ENCODE measurements at places on chromosomes 3 and 15. TPM values are rescaled to one million over a fixed set of nuclear protein-coding genes. Genes with fewer than 3 reads are reported as not detected.

Gene CLDN16
- polyA plus RNA-seq = not detected

DNA sequence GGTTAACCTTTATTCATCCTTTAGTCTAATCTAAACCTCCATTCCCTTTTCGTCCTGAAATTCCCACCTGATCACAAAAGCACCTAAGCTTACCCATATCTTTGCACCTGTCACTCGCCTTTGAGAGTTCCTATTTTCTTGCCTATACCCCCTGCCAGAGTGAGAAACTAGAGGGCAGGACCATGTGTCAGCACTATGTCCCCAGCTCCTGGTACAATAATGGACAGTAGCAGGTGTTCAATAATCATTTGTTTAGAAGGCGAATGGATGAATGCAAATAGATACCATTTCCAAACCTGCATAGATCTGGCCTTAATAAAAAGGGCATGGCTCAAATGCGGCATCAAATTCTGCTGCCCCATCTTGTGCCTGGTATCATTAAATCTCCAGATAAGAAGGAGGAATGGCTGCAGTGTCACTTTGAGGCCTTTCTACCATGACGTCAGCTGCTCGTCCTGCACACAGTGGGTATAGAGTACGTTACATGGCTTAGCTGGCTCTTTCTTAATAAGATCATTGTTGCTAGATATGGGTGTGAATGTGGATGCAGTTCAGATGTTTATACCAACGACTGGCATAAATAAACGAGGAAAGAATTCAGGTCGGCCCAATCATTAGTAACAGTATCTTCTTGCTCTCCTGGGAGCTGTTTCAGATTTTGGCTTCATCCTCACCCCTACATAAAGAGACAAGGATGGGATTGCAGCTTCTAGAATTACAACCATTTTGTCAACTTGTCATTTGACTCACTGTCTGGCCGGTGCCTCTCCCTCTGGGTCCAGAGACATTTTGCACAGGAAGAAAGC, 148.7 kb downstream of the RORA start:
- DNase-seq = no peak

DNA sequence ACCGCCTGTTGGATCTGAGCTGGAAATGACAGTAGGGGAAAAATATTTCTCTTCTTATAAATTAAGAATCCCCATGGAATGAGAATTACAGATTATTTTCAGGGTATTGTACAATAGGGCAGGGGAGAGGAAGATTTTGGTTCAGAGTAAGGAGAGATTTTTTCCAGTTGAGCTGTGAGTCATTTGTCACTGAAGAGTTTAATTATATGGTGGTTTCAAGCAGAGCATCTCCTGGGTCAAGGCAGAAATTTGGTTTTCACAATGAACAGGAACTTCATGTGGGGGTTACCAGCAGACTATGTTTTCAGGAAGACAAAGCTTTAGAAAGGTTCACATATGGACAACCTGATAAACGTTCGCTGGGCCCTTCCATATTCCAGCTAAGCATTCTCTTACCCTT, 182.8 kb upstream of the NR2E3 start:
- no peak for DNase-seq

Gene RPP14
- 2.7 TPM for polyA plus RNA-seq

Gene RTP4
- polyA plus RNA-seq = 8.8 TPM

GRCh38 chr3:142275856-142276255, 50.5 kb upstream of the GK5 start:
- DNase-seq = no peak

- peak; percentile 42 for DNase-seq
These were observed 51.7 kb downstream of the TRANK1 start for GRCh38 chr3:36893137-36893557.

GRCh38 chr3:181103605-181104004, 114.1 kb upstream of the DNAJC19 start:
- no peak for DNase-seq

- DNase-seq = no peak
These were observed 9.3 kb downstream of the RFTN1 start for GRCh38 chr3:16504242-16504641.

DNA sequence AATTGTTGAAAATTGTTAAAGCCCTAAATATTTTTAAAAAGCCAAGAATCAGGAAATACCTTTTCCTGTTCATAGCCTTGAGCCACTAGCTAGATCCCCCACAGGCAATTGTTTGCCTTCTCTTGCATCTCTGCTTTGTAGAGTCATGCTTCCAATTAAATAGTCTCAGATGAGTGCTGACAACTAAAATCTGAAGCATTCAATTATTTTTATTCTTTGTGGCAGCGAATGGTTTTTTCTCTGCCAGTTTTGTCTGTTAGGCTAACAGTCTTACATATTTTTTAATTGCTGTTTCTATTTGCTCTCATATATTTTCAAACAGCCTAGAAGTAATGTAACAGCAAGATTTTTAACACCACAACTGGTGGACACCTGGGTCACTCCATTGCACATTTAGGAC, 277.1 kb upstream of the GBE1 start:
- DNase-seq = no peak

GRCh38 chr3:72482589-72483321, 365.5 kb downstream of the SHQ1 start:
- peak; percentile 33 for DNase-seq

GRCh38 chr3:52398670-52399081, 46.2 kb downstream of the SEMA3G start:
- no peak for DNase-seq

DNA sequence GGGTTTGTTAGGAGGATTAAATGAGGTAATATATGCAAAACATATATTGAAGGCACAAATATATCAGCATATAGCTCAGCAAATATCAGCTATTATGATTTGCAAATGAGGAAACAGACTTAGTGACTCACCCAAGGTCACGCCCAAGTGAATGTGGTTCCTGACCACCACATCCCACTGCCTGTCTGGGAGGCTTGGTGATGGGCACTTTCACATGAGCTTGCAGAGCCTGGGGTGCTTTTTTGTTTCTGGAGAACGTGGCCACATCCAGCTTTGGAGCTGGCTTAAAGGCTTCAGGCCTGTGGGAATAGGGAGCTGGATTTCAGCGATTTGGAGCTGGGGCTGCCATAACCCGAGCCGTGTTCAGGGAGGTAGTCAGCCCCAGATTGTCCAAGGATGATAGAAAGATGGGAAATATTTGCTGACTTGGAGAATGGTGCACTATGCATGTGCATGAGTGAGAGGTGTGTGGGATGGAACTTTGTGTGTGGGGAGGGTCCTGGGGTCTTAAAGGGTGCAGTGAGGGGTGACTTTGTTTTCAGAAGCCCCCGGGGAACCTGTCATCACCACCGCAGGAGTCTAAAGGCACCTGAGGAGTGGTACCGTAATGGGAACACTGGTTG, 12.0 kb upstream of the FGD5 start:
- no peak for DNase-seq

DNA sequence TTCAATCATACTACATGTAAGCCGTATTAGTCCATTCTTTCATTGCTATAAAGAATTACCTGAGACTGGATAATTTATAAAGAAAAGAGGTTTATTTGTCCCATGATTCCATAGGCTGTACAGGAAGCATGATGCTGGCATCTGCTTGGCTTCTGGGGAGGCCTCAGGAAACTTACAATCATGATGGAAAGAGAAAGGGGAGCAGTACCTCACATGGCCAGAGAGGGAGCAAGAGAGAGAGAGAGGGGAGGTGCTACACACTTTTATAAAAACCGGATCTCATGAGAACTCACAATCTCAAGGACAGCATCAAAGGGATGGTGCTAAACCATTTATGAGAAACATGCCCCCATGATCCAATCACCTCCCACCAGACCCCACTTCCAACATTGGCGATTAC, 14.3 kb upstream of the CLASP2 start:
- no peak for DNase-seq

- DNase-seq = no peak
These were observed 16.4 kb upstream of the ALAS1 start for GRCh38 chr3:52181543-52181942.

DNA sequence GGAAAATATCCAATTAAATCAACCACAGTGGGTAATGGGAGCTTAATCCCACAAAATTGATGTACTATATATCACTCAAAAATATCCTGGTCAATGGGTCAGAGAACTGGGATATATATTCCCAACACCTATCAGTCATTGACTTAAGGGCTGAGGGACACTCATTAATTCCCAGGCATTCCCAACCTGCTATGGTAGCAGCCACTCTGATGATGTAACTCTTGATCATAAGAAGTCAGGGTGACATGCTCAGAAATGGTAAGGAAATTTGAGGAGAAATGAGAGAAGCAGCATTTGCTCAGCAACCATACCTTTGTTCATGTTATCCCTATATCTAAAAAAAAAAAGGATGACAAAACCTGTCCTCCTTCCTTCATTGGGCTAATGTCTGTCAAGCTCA, 3.1 kb upstream of the PLOD2 start:
- no peak for DNase-seq

Gene C2CD4A
- not detected for polyA plus RNA-seq

DNA sequence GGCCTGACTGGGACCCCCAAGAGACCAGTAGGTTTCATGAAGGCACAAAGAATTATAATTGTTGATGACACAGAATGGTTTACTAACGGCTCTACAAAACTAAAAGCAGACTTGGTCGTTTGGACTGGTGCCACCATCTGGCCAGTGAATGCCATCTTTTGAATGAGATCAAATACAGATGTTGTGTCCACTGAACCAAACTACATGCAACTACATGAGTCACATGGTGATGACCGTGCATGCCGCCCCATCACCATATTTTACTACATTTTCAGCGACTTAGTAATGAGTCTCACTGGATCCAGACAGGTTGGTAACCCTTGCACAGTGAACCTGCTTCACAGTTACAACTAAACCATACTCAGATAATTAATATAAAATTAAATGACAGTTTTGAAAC, 803.3 kb downstream of the DIPK2A start:
- no peak for DNase-seq
